Choroid plexus epithelial cell (primary cell): ENCODE measurements at places on chromosomes 13 and 19.

DNA sequence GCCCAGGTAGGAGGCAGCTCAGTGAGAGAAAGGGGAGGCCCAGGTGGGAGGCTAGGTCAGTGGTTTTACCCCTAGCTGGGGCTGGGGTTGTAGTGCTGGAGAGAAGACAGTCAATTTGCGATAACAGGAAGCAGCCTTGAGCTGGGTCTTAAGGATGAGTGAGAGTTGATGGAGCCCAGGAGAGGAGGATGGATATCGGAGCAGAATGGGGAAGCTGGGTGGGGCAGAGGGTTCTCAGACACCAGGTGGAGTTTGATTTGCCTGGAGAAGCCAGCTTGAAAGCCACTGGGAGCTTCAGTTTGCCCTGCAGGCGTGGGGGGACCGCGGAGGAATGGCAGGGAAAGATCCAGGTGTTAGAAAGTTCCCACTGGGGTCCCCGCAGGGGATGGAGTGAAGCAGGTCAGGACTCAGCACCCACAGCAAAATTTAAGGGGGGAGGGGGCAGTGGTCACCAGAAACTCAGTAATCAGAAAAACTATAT is 836 bp upstream of the CDC42EP5 start:
- no peak for DNase-seq

- no peak for DNase-seq
Measured at GRCh38 chr19:8700956-8701355, 2.4 kb upstream of the ACTL9 start.

GRCh38 chr13:81987677-81988357 is 1646.9 kb upstream of the SPRY2 start:
- DNase-seq = no peak

GRCh38 chr19:13206587-13206986 is 56.4 kb downstream of the IER2 start:
- DNase-seq = no peak

DNA sequence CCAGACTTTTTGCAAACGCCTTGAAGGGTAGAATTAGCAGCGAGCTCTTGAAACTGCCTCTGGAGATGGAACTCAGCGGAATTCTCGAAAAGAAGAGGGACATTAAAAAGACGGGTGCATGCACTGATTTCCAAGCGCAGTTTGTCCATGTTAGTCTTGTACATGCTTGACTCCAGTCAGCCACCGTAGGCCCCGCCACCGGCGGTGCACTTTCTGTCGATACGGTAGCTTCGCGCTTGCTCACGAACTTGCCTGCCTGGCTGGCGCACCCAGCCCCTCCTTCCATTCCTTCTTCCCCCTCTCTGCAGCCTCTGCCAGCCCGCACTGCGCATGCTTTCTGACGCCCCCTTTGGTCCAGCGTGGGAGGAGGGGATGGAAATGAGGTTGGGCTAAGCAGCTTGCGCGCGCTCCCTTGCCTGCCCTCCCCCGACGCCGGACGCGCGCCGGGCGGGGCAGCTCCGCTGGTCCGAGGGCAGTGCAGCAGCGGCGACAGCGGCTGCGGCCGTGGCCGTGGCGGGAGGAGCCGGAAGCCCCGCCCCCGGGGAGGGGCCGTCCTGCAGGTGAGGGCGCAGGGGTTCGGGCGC is at the start of gene ZNF575:
ZNF575 (plus strand) TSS at position 227 of the 584 bp plus-strand sequence. CDS start 1,235 bp downstream, outside the sequence.
- peak; percentile 95 for DNase-seq

DNA sequence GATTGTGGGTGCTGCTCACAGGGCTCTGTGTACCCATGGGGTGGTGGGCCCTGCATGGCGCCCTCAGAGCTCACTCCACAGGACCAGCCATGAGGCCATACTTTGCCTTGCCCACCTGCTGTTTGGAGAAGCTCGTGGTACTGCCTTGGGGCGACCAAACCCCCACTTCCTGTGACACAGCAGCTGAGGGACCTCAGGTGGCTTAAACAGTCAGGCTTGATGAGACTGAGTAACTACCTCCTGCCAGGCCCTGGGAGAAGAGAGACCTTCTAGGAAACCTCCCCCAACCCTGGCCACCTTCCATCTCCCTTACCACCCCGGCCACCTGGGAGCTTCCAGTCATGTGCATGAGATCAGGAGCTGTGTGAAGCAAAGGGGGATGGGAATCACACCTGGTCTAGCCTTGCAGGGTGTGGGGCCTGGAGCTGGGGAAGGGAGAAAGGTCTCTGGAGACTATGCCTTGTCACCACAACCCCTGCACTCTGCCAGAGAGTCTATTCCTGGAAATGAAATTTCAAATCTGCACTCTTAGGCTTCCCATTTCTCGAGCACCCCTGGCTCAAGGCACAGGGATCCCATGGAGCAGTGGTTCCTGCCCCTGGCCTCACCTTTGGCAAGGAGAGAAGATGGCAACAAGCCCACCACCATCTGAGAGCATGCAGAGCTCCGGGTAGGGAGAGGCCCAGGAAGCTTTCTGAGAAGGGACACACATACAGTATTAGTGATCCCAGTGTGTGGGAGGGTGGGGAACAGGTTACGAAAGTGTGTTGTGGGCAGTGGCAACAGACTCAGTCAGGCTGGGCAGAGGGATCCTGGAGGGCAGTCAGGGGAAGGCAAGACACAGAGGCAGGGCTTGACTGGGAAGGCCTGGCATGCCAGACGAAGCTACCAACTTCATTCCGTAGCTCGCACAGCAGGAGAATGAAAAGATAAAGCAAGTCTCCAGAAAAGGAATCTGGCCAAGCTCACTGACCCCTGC is 125.0 kb downstream of the URI1 start:
- DNase-seq = no peak

DNA sequence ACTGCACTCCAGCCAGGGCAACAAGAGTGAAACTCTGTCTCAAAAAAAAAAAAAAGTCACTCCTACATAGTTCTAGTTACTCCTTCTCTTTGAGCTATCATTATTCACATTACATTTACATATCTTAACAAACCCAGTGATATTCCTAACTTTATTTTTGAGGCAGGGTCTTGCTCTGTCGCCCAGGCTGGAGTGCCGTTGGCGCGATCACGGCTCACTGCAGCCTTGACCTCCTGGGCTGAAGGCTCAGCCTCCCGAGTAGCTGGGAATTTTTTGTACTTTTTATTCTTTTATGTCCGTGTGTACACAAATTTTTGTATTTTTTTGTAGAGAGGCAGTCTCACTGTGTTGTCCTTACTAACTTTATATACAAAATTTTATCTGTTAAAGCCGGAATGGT is 587 bp upstream of the RPS15 start:
- DNase-seq = no peak

DNA sequence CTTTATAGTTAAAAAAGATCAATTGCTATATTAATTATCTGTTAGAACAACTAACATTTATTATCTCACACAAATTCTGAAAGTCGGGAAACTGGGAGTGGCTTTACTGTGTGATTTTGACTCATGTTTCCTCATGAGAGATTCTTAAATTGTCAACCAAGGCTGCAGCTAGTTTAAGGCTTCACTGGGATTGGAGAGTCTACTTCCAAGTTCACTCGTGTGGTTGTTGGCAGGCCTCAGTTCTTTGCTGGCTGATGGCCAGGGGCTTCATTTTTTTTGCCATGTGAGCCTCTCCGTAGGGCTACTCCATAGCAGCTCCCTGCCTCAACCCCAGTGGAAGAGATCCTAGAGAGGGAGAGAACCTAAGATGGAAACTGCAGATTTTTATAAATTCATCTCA is 24.5 kb upstream of the LPAR6 start:
- peak; percentile 88 for DNase-seq

DNA sequence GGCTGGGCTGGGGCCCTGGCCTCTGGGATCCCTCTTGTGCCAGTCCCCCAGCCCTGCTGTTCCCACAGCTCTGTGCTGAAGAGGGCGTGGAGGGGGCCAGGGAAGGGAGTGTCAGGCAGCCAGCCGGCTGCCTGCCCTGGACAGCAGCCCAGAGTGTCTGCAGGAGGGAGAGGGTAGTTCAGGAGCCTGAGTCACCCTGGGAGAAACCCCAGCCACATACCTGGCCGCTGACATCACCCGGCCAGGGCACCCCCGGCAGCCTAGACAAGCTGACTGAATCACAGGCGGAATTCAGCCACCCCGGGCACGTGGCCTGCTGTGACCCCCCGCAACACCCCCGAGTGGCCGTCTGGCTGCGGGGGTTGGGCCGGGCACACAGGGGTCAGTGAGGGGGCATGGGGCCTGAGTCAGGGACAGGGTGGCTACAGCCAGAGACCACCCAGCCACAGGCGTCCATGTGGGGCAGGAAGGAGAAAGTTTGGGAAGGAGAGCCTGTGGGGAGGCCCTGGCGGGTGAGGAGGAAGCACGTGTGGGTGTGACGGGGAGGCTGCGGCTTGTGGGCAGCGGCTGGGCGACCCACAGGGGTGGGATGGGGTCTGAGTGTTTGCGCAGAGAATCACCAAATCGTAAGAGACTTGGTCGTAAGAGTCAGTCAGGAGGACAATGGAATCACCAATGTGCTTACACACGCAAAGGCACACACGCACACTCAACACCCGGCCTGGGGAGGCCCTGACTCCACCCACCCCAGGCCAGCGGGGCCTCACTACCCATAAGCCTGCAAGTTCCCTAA is 11.9 kb upstream of the FOSB start:
- peak; percentile 99 for DNase-seq

DNA sequence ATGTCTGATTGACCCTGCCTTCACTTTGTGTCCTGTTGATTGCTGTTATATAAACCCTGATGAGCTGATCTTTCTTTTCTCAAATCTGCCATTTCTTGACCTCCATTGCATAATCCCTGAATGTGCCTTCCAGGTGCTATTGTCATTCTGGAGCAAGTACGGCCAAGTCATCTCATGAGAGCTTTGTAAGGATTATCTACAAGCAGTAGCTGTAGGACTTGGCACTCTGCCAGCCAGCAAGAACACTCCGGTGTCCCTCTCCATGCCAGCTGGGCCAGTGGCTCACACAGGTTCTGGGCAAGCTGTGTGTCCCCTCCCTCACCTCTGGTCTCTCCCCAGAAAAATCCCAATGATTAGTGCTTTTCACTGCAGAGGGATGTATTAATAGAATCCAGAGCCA is 348.1 kb downstream of the FOXO1 start:
- peak; percentile 18 for DNase-seq

GRCh38 chr19:16885166-16885565 is 3.6 kb upstream of the F2RL3 start:
- no peak for DNase-seq

DNA sequence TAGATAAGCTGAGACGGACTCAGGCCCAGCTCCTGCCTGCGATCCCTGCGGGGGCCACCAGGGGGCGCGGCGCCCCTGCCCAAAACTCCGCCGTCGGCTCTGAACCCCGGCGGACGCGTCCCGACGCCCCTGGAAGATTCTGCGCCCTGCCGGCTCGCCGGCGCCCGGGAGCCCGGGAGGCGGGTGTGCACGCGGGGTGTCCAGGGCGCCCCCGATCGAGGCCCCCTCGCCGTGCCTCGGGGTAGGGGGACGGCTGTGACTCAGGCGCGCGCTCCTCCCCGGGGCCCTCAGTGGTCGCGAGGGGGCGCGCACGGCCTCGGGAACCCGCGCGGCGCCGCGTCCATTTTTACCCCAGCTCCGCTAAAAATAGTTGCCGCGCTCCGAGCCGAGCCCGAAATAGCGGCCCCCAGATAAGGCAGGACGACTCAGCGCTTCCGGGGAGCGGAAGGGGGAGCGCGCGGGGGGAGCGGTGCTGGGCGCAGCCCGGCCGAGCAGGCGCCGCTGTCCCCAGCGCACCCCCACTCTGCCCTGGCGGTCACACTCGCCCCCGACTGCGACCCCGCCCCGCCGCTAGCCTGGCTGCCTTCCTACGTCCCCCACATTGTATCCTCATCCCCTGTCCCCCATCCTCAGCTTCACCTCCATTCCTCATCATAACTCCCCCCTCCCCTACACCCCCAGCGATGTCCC is 16.0 kb upstream of the ERCC1 start:
- DNase-seq = peak; percentile 82

GRCh38 chr19:38831142-38831605 is 420 bp downstream of the ECH1 start:
- DNase-seq = peak; percentile 99

- DNase-seq = no peak
Measured at GRCh38 chr19:58570770-58571574, 2.2 kb downstream of the MZF1 start.

DNA sequence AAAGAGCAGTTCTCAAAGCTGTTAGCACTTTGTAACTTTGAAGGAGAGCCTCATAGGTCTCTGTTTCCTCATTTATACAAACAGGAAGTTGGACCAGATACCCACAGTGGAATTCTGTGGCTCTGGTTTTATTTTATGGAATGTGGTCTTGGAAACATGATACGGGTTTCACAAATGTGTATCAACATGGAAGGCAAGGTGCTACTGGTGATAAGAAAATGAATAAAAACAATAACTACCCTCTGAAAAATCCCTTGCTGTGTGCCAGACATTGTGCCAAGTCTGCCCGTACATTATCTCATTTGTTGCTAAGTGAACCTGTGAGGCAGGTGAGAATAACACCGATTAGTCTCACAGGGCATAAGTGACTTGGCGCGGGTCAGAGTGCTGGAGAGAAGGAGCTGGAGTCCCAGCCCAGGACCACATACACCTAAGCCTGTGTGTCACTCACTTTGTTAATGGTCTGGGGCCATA is 45.0 kb upstream of the RNF113B start:
- DNase-seq = peak; percentile 63

DNA sequence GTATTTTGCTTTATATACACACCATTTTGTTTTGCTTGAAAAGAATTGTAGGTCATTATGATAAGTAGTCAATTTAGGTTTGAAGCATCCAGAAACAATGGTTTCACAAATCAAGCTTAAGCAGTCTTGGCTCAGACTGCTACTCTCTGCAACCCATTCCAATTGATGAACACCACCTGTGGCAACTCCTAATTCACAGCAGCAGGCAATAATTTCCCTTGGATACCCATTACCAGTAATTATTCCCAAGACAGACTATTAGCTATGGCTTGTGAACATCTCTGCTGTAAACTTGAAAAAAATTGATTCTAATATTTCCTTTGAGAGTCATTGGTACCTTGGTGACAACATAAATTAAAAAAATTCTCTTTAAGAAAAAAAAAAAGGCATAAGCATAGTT is 299.3 kb upstream of the SLITRK6 start:
- DNase-seq = no peak

DNA sequence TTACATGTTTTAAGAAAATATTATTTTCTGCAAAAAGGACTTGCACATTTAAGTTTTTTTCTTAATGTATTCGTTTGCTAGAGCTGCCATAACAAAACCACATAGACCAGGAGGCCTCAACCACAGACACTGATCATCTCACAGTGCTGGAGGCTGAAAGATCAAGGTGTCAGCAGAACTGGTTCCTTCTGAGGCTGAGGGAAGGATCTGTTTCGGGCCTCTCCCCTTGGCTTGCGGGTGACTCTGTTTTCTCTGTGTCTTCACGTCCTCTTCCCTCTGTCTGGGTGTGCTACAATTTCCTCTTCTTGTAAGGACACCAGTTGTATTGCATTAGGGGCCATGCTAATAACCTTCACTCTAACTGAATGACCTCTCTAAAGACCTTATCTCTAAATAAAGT is 364.2 kb downstream of the IRS2 start:
- peak; percentile 13 for DNase-seq
